ENCODE measurements at places on chromosomes 2 and 18.

DNA sequence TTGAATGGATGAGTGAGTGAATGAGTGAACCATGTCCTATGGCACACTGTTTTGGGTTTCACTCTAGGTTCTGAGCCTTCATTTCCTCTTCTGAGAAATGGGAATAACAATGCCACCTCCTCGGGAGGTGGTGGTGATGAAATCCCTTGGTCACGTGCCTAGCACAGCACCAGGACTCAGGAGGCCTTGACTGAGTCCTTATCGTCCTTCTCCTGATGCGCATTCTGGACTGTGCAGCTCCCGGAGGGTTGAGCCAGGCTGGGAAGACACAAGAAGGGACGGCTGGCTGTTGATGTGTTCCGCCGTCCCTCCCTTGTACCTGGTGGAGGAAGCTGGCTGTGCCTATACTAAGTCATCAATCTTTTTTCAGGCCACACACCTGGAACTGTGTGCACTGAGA is 437.3 kb downstream of the ZNF521 start:
- no peak for ATAC-seq

- ATAC-seq = no peak
These were observed 272.3 kb upstream of the COL3A1 start for GRCh38 chr2:188701836-188702235.

DNA sequence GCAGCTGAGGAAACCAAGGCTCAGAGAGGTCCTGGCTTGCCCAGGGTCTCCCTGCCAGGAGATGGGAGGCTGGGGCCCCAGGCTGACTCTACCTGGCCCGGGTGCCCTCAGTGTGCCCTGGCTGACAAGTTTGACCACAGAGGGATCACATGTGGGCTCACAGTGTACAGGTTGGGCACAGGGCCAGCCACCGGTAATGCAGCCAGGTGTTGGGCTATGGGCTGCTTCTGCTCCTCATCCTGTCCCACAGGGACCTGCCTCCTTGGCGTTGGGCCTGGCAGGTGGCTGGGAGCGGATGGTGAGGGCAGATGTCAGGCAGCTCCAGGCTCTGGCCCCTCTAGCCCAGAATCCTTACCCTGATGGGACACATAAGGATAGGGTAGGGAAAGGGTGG is 250.5 kb downstream of the LOXHD1 start:
- ATAC-seq = no peak

GRCh38 chr18:66971960-66972359 is 368.1 kb upstream of the CDH19 start:
- ATAC-seq = no peak

DNA sequence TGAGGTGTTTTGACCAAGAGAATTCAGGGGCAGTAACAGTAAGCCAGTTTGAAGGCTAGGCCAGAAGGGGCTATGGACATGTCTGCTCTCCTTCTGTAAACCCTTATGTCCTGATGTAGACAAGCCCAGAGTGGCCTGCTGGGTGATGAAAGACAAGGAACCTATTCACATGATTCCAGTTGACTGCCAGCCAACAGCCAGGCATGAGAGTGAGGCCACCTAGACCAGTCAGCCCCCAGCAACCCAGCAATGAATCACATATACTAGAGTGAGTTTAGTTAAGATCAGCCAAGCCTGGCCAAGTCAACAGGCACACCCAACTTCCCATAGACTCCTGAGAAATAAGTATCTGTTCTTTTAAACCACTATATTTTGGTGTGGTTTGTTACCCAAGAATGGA is 1889.7 kb upstream of the CELF4 start:
- ATAC-seq = no peak

GRCh38 chr18:47150824-47151366 is 595 bp upstream of the HDHD2 start:
- ATAC-seq = peak; percentile 34

GRCh38 chr2:127631541-127631996 is 14.4 kb upstream of the GPR17 start:
- no peak for ATAC-seq

- no peak for ATAC-seq
These were observed 59.8 kb downstream of the MOGAT1 start for GRCh38 chr2:222731201-222731621.

DNA sequence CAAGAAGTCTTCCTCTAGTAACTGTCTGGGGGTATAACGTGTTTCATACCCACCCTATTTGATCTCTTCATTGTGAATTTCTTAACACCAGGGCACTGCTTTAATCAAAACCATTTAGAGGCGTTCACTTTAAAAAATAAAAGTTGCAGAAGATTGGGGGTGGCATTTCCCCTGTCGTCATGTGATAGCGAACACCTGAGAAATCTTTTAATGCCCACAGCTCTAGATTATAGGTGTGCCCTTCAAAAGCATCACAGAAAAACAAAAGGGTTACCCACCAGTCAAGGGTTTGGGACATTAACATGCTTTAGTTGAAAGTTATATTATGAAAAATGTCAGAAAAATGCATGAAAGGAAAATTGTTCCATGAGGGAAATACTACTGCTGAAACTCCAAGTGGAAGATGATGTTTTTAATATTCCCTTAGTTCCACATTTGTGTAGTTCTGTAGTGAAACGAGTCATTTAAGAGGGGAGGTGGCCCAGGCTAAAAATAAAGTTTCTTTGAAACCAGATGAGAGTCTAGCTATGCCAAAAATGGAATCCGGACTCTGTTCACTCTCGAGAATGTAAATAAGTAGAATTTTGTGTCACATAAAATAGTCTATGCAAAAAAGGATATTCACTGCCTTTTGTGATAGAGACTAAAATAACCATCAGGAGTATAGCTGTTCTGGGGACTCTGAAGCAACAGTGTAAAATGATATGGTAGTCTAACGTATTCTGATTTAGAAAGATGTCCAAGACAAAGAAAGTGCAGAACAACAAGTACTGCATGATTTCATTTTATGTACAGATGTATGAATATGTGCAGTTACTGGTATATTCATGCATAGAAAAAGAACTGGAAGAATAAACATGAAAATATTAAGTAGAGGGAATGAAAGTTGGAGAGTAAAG is 95.3 kb downstream of the TMEM247 start:
- peak; percentile 64 for ATAC-seq

DNA sequence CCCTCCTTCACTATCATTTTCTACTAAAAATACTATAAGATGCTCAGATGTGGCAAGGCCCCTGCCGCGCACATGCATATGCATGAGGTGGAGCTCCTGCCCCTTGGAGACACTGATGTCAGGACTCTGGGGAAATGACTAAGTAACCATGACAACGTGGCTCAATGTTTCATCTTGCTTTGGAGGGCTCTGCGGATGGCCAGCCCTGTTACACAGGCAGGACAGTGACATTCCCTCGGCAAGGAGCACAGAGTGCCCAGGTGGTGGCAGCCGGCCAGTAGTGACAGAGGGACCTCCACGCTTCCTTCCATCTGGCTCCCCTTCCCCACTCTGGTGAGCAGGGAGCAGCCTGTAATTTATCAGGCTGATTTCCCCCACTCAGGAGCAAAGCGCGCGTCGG is 364.1 kb downstream of the SS18 start:
- no peak for ATAC-seq

DNA sequence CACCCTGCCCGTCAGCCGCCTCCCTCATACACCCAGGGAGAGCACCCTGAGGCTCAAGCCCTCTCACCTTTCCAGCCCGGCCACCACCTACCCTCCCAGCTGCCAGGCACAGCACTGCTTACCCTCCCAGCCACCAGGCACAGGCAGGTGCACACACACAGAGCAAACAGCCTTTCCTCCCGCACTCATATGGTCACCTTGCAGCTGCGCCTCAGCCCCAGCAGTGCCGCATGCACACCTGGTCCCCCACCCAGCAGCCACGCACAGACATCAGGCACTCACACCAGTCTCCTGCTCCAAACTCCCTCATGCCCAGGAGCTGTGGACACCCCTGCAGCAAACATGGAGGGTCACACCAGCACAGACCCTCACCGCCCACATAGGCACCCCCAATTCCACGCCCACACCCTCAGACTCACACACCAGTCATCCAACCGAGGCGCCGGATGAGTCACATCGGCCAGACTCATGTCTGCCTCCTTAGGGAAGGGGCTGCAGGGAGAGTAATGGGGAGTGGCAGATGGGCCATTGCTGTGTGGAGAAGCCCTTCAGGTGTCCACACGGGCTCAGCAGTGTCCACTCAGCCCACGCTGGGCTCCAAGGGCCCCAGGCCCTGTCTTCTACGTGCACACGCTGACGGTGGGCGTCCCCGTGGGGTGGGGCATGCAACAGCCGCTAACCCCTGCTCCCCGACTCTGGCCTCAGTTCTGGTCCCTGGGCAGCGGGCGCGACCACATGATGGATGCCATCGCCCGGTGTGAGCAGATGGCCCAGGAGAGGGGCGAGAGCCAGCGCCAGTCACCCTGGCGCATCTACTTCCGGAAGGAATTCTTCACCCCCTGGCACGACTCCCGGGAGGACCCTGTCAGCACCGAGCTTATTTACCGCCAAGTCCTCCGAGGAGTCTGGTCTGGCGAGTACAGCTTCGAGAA is 22.3 kb upstream of the GPR17 start:
- ATAC-seq = no peak

DNA sequence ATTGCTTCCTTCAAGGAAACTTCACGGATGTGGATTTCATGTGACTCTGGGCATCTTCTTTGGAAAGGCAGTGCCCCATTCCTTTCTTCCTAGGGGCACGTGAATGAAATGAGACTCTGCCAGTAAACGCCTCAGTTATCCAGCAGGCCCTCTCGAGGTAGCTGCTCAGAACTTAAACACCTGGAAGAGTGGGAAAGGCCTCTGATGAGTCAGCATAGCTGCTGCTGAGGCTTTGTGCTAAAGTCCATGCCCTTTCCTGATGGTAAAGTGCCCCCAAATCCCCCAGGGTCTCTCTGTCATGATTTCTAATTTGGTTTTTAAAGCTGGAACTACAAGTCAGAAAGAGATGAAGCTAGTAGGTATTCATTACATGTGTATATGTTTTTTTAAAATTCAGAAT is 3.8 kb downstream of the SLC1A4 start:
- ATAC-seq = no peak

DNA sequence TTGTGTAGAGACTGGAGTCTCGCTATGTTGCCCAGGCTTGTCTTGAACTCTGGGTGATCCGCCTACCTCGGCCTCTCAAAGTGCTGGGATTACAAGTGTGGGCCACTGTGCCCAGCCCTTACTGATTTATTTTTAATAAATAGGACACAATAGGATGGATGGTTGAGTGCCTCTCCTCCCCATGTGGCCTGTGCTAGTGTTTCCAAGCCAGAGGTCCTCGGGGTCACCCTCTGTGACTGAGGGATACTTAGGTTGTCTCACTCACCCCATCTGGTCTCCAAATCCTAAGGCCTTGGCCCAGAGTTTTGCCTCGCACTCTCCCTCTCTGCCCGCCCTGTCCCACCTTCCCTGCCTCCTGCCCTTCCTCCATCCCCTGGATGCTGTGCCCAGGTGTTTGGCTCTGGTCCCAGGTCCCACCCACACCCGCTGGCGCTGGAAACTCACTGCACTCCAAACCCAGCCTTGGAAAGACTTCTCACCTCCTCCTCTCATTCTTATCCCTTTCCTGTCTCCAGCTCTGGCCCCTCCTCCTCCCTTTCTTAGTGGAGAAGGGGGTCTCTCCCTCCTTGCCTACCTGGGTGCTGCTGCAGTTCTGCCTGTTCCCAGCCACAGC is 4.7 kb upstream of the ECEL1 start:
- no peak for ATAC-seq

- peak; percentile 64 for ATAC-seq
These were observed 633 bp downstream of the MALT1 start for GRCh38 chr18:58671632-58672564.

GRCh38 chr2:196808083-196808665 is 981 bp downstream of the C2orf66 start:
- ATAC-seq = no peak

DNA sequence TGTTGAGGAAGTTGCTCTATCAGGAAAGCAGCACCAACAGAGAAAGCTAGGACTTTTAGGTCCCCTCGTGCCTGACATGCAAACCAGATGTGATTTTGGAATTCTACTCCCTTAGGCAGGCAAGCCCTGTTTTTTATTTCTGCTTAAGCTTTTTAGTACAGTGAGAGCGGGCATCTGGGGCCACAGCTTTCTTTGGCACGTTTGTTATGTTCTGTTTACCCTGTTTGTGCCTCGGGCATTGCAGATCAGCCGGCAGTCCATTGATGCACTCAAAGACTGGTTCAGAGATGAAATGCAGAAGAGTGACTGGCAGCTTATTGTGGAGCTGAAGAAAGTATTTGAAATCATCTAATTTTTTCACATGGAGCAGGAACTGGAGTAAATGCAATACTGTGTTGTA is 61.9 kb downstream of the EIF5B start:
- ATAC-seq = no peak

DNA sequence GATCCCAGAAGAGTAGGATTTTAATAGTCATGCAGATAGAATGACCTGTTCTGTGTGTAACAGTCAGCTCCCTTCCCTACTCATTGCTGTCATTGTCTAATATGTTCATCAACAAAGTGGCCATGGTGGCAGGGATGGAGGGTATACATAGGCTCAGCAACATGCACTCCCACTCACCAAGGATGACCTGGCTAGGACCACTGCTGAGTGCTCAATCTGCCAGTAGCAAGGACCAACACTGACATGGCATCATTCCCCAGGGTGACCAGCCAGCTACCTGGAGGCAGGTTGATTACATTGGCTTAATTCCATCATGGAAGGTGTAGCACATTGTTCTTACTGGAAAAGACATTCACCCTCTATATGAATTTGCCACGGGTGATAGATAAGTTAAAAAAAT is 401.7 kb upstream of the CELF4 start:
- ATAC-seq = no peak

DNA sequence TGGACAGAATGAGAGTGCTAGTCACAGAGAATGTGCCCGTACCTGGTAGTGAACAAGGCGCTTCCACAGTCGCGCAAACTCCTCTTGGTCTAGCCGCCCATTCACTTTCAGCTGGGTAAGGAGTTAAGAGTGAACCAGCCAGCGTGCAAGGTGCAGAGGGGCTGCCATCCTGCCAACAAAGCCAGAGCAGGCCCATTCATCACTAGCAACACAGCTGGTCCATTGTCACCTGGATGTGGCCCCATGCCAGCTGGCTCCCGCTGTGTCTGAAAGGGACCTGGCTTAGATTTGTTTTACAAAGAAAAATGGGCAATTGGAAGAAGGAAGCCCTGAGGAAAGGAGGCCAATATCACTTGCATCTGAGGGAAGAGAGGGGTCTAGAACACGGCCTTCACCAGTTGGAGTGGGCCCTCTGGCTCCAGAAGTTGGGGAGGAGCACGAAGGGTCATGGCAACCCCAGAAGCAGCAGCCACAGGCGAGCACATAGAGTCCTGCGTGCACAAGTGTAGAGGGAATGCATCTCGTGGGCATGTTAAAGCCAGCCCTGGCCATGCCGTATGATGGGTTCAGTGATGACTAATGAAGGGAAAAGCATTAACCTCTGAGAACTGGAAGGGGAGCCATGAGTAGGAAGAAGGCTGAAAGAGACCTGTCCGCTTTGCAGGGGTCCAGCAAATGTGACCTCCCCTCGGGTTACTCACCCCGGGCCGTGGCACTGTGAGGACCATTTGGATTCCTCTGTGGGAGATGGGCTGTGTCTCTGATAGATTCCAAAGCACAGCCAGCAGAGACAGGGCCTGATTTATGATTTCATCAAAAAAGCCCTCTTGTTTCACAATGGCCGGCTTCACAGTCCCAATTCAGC is 70.6 kb downstream of the CAPN13 start:
- no peak for ATAC-seq

- no peak for ATAC-seq
These were observed 81.0 kb upstream of the RBMS1 start for GRCh38 chr2:160574468-160575140.

- no peak for ATAC-seq
These were observed 5.7 kb downstream of the MGAT5 start for GRCh38 chr2:134259571-134259970.

Measured in stimulated activated memory B cell treated with anti-CD40 and anti-IgM and Interleukin-4, amounts not matched to agents 10 μg/mL and 1 μg/mL and 100 μg/mL, for 72 hours (primary cell).